ENCODE measurements at places on chromosomes 6 and 20. TPM values are rescaled to one million over a fixed set of nuclear protein-coding genes. Genes with fewer than 3 reads are reported as not detected.

Gene EPB41L1
- total RNA-seq, result 61.4 TPM

Gene CST4
- not detected for total RNA-seq

Gene SLC17A1
- total RNA-seq, result not detected

Gene SYTL3
- total RNA-seq, result 8.7 TPM

Gene NTSR1
- 0.09 TPM for total RNA-seq

Gene MMP24
- 13.0 TPM for total RNA-seq

Gene TNFRSF6B
- 14.4 TPM for total RNA-seq

Gene TBXT
- total RNA-seq, result not detected

Gene NCOA7
- total RNA-seq, result 80.8 TPM

Gene SYNDIG1
- total RNA-seq, result not detected

DNA sequence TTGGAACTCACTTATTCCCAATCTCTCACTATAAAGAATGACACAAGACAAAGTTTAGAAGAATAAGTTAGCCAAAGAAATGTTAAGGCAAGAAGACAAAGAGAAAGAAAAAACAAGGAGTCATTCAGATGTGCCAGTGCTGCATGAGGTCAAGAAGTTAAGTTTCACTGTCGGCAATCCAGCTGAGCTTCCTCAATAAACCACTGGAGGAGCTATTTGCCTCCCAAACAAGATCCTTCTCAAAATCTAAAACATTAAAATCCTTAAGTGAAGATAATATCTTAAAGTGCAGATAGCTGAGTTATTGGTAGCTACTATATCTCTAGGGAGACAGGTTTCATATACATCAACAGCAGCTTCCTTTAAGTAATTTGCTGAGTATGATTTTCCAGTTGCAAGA lies 512.3 kb downstream of the HDGFL1 start:
- no peak overlapping the region for H3K27ac ChIP-seq
- DNase-seq, result no peak
- no peaks in the 10 kb centered on the region for H3K4me1 ChIP-seq
- no peaks in the 10 kb centered on the region for H3K36me3 ChIP-seq
- no peaks in the 10 kb centered on the region for H3K27me3 ChIP-seq

- no peak overlapping the region for H3K4me3 ChIP-seq
- H3K4me1 ChIP-seq, result no peaks in the 10 kb centered on the region
- H3K27me3 ChIP-seq, result peaks cover 9% of the 10 kb centered on the region
- no peak for DNase-seq
- no peaks in the 10 kb centered on the region for H3K36me3 ChIP-seq
These were observed 13.3 kb upstream of the TREM2 start for GRCh38 chr6:41176189-41176588.

DNA sequence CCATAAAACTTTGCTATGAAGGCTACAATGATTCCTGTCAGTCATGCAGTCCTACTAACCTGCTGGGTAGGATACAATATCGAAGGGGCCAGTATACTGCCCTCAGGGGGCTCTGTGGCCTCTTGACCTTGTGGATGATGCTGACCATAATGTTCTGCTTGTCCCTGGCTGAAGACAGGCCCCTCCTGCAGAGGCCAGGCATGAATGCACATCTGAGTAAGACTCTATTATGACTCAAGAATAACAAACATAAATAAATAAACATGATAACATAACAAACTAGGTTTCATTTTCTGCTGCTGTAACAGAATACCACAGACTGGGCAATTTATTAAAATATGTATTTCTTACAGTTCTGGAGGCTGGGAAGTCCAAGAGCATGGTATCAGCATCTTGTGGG lies 44.0 kb upstream of the POU5F1 start:
- no peaks in the 10 kb centered on the region for H3K36me3 ChIP-seq
- H3K4me1 ChIP-seq, result no peaks in the 10 kb centered on the region
- no peak overlapping the region for H3K27ac ChIP-seq
- H3K4me3 ChIP-seq, result no peak overlapping the region
- no peaks in the 10 kb centered on the region for H3K27me3 ChIP-seq

DNA sequence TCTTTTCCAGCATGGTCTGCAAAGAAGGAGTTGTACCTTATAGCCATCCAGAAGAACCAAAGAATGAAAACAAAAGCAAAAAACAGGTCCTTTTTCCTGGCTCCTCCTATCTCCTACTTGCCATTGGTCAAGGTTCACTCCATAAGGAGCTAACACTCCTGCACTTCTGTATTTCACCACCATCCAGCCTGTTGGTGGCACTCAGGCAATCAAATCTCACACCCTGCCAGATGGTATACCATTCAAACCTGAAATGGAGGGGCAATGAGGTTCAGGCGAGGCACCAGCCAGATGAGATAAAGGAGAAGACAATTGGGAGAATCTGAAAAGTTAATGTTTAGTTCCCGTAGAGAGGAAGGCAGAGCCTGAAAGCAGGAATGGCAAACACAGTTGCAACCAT lies 203.8 kb downstream of the ALDH8A1 start:
- H3K27ac ChIP-seq, result no peak overlapping the region
- H3K27me3 ChIP-seq, result no peaks in the 10 kb centered on the region
- no peak for DNase-seq
- H3K4me1 ChIP-seq, result no peaks in the 10 kb centered on the region
- no peak overlapping the region for H3K4me3 ChIP-seq

DNA sequence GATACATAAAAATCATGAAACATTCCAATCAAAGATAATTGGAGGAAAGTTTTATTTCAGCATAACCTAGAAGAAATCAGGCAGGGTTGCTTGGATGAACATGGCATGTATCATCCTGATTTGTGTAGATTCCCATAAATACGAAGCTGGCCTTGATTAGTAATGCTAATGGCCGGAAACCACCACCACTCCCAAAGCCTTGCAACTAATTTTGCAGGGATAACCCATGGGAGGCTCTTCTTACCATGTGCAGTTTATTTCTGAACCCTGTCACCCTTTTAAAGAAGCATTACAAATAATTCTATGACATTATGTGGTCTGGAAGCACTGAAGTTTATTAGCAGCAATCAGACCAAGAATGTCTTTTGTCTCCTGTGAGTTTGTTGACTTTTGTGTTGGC lies 80.8 kb downstream of the AIG1 start:
- no peak for DNase-seq
- H3K36me3 ChIP-seq, result no peaks in the 10 kb centered on the region
- no peak overlapping the region for H3K4me3 ChIP-seq
- no peak overlapping the region for H3K27ac ChIP-seq
- no peaks in the 10 kb centered on the region for H3K4me1 ChIP-seq

DNA sequence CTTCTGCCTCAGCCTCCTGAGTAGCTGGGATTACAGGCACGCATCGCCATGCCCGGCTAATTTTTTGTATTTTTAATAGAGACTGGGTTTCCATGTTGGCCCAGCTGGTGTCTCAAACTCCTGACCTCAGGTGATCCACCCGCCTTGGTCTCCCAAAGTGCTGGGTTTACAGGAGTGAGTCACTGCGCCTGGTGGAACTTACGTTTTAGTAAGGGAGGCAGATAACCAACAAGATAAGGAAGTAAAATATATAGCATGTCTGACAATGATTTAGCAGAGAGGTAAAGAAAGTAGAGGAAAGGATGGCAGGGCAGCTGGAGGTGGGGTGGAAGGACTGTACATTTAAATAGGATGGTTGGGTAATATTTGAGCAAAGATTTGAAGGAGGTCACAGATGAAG lies 12.8 kb upstream of the MYMX start:
- no peaks in the 10 kb centered on the region for H3K27me3 ChIP-seq
- H3K27ac ChIP-seq, result no peak overlapping the region
- H3K4me3 ChIP-seq, result no peak overlapping the region
- DNase-seq, result no peak
- H3K4me1 ChIP-seq, result no peaks in the 10 kb centered on the region
- H3K36me3 ChIP-seq, result no peaks in the 10 kb centered on the region

- no peak overlapping the region for H3K27ac ChIP-seq
- no peaks in the 10 kb centered on the region for H3K4me1 ChIP-seq
- no peak for DNase-seq
- H3K36me3 ChIP-seq, result no peaks in the 10 kb centered on the region
- H3K27me3 ChIP-seq, result no peaks in the 10 kb centered on the region
These were observed 154.6 kb downstream of the CDKAL1 start for GRCh38 chr6:20688710-20689500.

GRCh38 chr6:6826961-6827360 lies 238.4 kb downstream of the LY86 start:
- peaks cover 12% of the 10 kb centered on the region for H3K4me1 ChIP-seq
- H3K27ac ChIP-seq, result peak overlapping the region; percentile 24
- no peak overlapping the region for H3K4me3 ChIP-seq
- no peaks in the 10 kb centered on the region for H3K27me3 ChIP-seq
- DNase-seq, result no peak

DNA sequence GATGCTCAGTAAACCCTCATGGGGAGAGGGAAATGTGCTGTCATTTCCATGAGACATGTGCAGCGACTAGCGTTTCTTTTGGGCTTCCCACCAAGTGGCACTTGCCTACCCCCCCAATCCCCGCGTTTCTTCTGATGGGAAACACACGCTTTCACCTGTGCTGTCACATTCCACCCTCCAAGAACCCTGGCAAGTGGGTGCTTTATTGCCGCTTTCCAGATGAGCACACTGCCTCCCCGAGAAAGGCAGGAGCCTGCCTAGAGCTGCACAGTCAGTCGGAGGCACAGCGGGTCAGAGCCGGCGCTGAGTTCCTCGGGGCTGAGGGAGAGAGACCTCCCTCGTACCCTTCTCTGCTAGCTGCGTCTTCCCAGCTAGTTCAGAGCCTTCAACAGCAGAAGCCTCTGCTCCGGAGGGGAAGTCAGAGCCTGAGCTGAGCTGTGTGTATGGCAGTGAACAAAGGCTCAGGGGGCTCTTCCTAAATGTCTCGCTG lies 12.3 kb upstream of the CCDC167 start:
- no peak overlapping the region for H3K4me3 ChIP-seq
- H3K27me3 ChIP-seq, result peaks cover 21% of the 10 kb centered on the region
- no peak overlapping the region for H3K27ac ChIP-seq
- no peaks in the 10 kb centered on the region for H3K36me3 ChIP-seq
- no peak for DNase-seq
- no peaks in the 10 kb centered on the region for H3K4me1 ChIP-seq
